GM03348 (cell line): ENCODE measurements at places on chromosomes 3 and 15.

DNA sequence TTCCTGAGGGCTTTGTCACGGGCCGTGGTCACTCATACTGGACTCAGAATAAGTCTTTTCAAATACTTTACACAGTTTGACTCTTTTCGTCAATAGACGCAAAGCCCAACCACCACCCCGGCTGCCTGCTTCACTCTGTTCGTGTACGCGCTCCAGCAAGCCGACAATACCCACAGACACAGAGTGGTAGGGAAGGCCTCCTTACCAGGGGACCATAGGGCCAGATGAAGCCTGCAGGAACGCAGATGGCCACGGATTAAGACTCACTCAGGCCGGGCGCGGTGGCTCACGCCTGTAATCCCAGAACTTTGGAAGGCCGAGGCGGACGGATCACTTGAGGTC lies 29.7 kb downstream of the EFCAB12 start:
- peak; percentile 61 for DNase-seq

DNA sequence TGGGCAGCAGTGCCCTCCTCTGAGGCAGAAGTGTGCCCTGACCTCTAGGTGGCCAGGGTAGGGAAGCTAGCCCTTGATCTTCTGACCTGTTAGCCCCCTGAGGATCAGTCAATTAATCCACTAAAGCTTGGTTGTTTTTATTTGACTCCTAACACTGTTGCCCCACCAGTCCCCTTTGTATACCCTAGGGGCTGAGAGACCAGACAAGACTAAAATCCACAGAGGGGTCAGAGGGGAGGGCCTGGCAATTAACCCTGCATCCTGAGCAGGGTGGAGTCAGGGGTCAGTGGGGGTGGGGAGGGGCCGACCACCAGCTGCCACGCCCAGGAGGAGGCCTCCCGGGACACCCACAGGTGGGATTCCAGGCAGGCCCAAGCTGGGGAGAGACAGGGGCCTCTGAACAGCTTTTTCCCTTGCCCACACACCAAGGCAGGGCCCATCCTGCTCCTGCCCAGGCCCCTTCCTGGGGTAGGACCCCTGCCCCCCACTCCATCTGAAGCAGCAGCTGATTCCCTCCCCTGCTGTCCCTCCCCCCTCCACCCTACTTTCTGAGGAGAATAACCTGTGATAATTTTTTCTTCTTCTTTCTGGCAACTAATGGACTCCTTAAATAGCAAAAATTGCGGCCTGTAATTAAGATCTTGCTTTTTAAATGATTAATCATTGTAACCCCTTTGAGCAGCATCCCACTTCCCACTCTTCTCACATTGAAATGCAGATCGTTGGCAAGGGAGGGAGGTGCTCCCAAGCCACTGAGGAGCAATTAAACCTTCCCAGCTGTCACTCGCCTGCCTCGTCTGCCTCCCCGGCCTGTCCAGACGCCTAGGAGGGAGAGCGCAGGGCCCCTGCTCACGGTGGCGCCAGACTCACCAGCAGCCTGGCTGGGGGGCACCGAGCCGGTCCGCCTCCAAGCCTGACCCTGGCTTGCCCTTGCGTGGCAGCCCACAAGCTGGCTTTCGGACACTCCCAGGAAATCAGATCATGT lies 51.9 kb downstream of the RHCG start:
- no peak for DNase-seq

GRCh38 chr3:50620420-50620819 lies 3.5 kb downstream of the MAPKAPK3 start:
- DNase-seq = no peak

GRCh38 chr3:143668385-143668784 lies 179.9 kb downstream of the SLC9A9 start:
- no peak for DNase-seq

GRCh38 chr15:55846116-55846707 lies 103.3 kb upstream of the PRTG start:
- peak; percentile 81 for DNase-seq

GRCh38 chr3:133828576-133829309 lies 23.1 kb downstream of the SRPRB start:
- no peak for DNase-seq

DNA sequence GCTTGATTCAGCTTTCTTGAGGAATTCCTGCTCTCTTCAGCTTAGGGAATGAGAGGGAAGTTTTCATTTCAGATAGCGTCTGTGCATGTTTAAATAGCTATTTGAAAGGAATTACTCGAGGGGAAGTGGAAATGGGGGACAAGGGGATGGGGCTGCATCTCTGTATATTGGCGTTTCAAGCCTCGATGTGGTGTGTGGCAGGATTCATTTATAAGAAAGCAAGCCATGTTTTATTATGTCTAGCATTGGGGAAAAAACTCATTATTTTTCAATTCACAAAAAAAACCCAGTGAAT lies 1.0 kb downstream of the ATP2C1 start:
- DNase-seq = peak; percentile 12

GRCh38 chr15:59260090-59260489 lies 53.4 kb downstream of the LDHAL6B start:
- DNase-seq = no peak

GRCh38 chr3:183439515-183439914 lies 11.1 kb upstream of the MCF2L2 start:
- DNase-seq = no peak
